ENCODE measurements at places on chromosomes 1 and 21. TPM values are rescaled to one million over a fixed set of nuclear protein-coding genes. Genes with fewer than 3 reads are reported as not detected.
A peak's percentile ranks its signal among the peaks of the same experiment; 100 is the strongest.

DNA sequence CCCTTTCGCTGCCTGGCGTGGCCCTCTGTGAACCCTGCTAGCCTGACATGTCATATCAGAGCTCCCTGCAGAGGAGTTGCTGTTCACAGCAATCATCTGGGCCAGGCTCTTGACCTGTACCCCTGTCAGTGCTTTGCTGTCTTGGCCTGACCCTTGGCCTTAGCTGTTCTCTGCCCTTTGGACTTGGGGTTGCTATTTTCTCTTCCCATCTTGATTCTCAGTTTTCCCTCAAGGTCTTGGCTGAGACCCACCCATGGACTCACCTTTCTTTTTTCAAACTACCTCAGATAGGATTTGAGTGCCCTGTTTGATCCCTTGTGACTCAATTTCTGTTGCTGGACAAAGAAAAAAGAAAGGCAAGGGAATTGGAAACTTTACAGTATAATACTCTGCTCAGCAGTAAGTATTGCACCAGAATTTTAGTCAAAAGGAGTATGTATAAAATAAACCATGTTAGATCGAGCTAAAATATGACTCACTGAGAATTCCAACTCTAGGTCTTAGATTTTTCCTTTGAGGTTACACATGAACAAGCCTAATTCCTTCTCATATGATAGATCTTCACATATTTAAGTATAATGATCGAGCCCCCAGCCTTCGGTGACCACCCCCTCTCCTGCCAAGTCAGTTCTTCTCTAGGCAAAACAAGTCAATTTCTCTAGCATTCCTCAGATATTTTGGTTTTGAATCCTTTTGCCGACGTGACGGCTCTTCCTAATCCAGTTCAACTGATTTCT lies 110.5 kb downstream of the NGF start:
- no peak for DNase-seq

- DNase-seq, result no peak
Measured at GRCh38 chr1:53620061-53620855, 118.7 kb downstream of the GLIS1 start.

- no peak for DNase-seq
Measured at GRCh38 chr1:174028495-174028894, 6.3 kb upstream of the RC3H1 start.

Gene BNIPL
- total RNA-seq, result 0.94 TPM

DNA sequence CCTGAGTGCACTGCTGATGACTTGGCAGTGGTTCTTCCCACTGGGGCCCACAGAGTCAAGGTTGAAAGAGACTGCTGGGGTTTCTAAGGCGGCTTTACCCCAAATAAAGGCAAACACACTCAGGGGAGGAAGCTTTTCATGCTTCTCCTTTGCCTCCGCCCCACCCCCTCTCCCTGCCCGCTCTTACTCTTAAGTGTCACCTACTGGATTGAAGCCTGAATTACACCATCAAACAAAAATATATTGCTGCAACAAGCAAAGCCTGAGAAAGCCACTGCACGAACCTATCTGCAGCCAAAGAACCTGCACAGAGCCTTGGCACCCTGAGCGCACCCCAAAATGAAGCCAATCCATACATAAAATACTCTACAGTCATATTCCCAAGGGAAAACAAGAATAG lies 63.1 kb downstream of the PTGFR start:
- DNase-seq, result no peak

GRCh38 chr1:40588586-40588985 lies 57.1 kb downstream of the ZNF684 start:
- DNase-seq, result no peak

DNA sequence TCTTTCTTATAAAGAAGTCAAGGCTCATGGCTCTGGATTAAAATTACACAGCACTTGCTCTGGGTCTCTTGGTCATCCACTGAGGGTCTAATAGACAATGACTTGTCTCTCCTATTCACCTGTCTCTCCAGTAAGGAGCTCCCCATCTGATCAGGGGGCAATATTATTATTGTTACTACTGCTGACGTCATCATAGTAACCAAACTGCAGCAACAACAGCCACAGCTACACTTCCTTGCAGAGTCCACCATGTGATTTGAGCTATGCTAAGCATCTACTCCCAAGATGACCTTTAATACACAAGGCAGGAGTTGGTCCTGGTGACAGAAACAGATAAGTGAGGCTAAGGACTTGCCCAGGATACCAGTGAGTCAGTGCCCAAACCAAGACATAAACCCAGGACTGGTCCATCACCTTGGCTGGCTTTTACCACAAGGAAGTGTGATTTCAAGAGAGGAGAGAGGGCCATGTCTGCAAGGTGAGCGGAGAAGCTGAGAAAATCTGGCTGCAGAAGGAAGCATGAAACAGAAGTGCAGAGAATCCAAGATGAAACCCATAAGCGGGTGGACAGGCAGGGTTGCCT lies 602.5 kb downstream of the PTPRU start:
- DNase-seq, result no peak

Gene COL8A2
- not detected for total RNA-seq

GRCh38 chr1:116942344-116942743 lies 32.6 kb downstream of the PTGFRN start:
- no peak for DNase-seq

DNA sequence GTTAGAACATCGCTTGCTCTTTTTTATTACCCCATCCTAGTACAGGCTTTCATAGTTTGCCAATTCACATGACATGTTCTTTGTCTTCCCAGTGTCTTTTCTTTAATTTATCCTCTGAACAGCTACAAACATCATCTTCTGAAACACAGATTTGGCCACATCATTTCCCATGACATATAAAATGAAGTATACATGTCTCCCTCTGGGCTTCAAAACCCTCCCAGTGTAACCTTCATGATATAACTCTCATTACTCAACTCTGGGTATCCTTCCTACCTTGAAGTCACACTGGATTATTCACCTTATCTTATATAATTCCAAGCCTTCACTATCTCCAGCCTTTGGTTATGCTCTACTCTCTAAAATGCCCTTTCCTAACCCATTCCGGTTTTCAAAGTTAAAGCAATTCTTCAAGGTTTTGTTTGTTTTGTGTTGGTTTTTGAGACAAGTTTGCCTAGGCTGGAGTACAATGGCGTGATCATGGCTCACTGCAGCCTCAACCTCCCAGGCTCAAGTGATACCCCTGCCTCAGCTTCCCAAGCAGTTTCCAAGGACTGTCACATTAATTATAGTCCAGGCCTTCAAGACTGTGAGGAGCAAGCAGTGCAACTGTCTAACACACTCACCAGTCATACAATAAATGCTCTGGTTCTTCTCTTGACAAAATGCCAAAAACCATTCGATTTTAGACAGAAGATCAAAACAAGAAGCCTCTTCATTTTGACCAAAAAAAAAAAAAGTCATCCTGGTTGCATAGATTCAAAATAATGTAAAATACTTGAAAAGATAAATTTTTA lies 5.8 kb downstream of the RGS1 start:
- no peak for DNase-seq

GRCh38 chr1:86389307-86389706 lies 6.8 kb downstream of the ODF2L start:
- peak; percentile 58 for DNase-seq

DNA sequence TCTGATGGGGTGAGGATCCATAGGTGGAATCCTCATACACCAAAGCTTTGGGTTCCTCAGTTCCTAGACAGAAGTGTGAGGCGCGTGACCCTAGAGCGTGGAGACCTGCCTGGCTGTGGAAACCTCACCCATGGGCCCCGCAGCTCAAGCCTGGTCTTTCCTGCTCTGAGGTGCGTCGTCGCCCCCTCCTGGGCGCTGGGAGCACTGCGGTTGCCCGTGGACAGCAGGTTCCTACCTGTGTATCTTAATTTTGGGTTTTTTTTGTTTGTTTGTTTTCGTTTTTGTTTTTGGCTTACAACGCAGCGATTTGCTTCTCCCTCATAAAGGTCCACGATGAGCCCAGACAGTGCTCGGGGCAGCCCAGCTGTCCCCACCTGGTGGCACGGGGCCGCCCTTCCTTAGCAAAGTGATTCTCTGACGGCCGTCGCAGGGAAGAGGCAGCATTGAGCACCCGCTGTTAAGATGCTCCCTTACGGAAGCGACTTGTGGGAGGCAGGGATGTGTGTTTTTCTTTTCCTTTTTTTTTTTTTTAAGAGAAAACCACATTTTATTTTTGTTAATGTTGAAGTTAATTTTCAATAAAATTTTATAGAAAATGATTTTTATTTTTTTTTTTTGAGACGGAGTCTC lies 36.5 kb upstream of the TRAPPC10 start:
- peak; percentile 66 for DNase-seq

Gene GSTM5
- total RNA-seq, result not detected

Gene MT1HL1
- total RNA-seq, result not detected

DNA sequence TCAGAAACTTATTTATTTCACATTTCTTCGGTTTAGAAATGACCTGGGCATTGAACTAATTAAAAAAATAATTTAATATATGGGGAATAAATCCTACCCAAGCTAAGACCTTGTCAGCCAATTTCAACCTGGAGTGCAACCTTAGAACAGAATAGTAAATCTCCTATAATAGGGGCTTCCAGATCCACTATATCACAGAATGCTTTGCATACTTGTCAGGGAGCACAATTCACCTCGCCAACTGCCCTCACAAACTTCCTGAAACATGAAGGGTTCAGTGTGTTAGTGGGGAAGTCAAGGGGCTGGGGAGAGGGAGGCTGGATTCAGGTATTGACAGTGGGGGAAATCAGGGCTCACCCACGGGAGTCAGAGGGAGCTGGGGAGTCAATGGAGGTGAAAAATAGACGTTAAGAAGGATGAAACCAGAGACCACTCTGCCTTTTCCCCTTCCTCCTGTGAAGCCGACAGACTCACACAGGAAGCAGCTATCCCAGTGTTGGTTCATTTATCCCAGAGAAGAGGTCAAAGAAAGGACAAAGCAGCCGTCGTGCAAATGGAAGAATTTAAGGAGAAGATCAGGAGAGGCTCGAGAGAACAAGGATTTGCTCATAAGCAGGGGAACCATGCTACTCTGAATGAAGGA lies 453.3 kb downstream of the NUF2 start:
- no peak for DNase-seq

Gene KRTAP19-3
- not detected for total RNA-seq

DNA sequence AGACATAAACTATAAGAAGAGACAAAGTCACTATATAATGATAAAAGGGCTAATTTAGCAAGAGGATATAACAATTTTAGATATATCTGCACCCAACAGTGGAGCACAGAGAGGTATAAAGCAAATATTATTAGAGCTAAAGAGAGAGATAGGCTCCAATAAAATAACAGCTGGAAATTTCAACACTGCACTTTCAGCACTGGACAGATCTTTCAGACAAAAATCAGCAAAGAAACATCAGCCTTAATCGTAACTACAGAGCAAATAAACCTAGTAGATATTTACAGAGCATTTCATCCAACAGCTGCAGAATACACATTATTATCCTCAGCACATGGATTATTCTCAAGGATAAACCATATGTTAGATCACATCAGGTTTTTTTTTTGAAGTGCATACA lies 642.9 kb downstream of the AMY1C start:
- no peak for DNase-seq

GRCh38 chr1:201362906-201363305 lies 14.6 kb downstream of the TNNT2 start:
- no peak for DNase-seq

Gene RIMKLA
- total RNA-seq, result not detected

Gene TAF5L
- 33.6 TPM for total RNA-seq

Gene SIPA1L2
- 0.22 TPM for total RNA-seq

Gene TRAPPC3
- total RNA-seq, result 45.6 TPM

GRCh38 chr21:44263221-44263760 lies 1.6 kb upstream of the DNMT3L start:
- no peak for DNase-seq

Gene CASQ1
- total RNA-seq, result not detected

GRCh38 chr21:31084689-31085088 lies 46.4 kb upstream of the KRTAP19-8 start:
- DNase-seq, result no peak

DNA sequence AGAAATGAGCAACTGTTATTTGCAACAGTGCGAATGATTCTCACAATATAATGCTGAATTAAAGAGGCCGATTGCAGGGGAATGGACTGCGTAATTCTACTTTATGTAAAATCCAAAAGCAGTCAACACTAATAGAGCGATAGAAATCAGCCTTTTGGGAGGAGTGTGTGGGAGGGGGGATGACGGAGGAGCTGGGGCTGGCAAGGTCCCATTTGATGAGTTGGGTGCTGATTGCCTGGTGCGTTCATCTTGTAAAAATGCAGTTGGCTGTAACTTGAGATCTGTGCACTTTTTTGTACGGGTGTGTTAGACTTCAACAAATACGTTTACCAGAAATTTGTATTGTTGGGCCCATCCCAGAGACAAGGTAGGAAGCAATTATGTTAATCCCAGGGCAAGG lies 20.7 kb downstream of the TNFRSF8 start:
- no peak for DNase-seq

DNA sequence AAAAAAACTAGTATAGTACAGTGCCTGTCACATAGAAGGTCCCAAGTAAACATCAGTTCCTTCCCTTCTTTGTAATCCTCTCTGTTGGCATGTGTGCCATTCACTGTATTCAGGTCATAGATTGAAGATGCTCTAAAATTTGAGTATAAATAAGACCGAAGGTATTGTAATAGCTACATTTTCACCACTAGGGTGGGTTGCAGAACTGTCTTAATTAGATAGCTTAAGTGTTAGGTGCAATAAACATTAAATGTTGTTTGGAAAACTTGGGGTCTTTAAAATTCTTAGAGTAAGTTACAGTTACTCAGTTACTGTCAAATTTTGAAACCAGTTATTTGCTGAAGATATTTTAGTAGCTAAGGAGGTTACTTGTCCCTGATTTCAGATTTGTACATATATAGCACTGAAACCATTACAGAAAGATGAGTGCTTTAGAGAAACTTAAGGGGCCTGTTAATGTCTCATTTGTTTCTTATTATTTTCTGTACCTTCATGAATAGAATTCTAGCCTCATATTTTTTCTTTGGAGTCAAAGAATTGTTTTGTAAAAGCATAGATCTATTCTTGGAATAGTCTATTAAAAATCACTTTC lies 24.3 kb downstream of the PER3 start:
- DNase-seq, result peak; percentile 23

- peak; percentile 52 for DNase-seq
Measured at GRCh38 chr1:23601968-23602876, 42.9 kb upstream of the ID3 start.

GRCh38 chr1:62962014-62962812 lies 178.3 kb downstream of the ATG4C start:
- no peak for DNase-seq

Gene HES3
- not detected for total RNA-seq

- no peak for DNase-seq
Measured at GRCh38 chr1:58548371-58548770, 1.8 kb upstream of the OMA1 start.

DNA sequence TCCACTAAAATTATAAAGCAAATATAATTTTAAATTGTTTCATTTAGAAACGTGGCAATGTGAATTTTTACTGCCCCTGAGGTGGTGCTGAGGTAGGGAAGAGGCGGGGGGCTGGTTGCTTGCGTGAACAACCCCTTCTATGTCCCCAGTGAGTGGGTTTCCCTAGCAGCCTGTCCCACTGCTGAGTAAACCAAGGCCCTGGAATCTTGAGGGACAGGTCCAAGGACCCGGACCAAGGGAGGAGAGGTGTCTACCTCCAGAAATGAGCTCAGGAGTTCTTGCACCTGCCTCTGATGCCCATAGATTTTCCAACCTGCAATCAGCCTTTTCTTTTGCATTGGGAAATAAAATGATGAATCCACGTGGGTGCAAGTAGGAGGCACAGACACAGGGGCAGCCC lies 649 bp upstream of the LDLRAD1 start:
- DNase-seq, result no peak

Gene CHIT1
- 0.17 TPM for total RNA-seq

Gene C1orf116
- total RNA-seq, result 0.32 TPM

Gene MEX3A
- not detected for total RNA-seq

Gene CFHR1
- total RNA-seq, result not detected

Gene ADORA1
- total RNA-seq, result not detected
